ENCODE measurements at places on chromosomes 4 and X.

GRCh38 chrX:12443534-12444098, 305.3 kb downstream of the FRMPD4 start:
- peak; percentile 0 for DNase-seq

DNA sequence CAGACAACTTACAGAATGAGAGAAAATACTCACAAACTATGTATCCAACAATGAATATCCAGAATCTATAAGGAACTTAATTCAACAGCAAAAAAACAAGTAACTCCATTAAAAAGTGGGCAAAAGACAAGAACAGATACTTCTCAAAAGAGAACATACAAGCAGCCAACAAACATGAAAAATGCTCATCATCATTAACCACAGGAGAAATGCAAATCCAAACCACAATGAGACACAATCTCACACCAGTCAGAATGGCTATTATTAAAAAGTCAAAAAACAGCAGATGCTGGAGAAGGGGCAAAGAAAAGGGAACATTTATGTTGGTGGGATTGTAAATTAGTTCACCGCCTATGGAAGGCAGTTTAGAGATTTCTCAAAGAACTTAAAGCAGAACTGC, 150.3 kb downstream of the FGF16 start:
- no peak for DNase-seq

DNA sequence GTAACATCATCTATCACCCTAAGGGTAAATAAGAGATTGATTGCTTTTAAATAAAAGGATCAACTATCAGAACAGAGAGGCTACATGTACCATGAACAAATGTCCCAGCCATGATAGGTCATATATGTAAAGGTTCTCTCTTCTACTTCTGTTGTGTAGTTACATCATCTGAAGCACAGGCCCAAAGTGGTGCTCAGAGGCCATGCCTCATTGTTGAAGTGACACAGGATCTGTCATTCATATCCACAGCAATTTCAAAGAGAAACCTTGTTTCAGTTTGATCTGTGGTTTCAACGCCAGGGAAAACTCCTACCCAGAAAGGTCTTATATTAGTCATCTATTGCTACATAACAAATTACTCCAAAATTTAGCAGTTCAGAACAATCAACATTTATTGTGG, 269.2 kb upstream of the MAOA start:
- peak; percentile 0 for DNase-seq

GRCh38 chr4:81676537-81676936, 204.8 kb upstream of the RASGEF1B start:
- DNase-seq: no peak

DNA sequence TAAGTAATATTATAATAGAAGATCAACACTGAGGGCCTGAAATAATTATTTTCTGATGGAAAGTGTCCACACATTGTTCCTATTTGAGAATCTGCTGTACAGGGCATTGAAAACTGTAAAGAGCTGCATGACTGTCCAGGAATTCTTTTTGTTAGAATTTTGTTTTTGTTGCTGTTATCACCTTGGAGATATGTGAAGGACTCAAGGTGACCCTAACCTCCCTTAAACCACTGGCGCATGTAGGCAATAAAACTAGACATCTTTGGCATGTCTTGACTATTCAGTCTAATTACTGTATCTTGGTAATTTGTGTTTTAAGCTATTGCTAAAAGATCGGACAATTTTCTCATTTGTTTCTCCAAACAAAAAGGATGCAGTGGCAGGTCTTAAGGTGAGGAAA, 55.5 kb upstream of the SMIM10 start:
- no peak for DNase-seq

DNA sequence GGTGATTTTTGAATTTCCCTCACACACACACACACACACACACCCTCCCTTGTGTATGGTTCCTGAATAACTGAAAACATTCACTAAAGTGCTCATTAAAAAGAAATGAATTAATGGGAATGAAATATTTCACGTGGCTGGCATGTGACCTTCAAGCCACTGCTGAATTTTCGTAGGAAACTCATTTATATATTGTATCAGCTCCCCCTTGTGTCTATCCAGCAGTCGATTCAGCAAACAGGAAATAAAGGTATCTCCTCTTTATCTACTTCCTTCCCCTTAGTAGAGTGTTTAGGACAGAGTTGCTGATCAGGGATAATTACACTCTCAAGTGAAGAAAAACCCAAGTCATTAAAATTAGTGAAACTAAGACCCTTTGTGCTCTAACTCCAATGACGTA, 912.6 kb upstream of the LCORL start:
- DNase-seq: no peak

- DNase-seq: no peak
Observed at GRCh38 chr4:80507507-80507906, 172.0 kb downstream of the CFAP299 start.

GRCh38 chrX:101163166-101163565, 56.4 kb upstream of the DRP2 start:
- DNase-seq: no peak

DNA sequence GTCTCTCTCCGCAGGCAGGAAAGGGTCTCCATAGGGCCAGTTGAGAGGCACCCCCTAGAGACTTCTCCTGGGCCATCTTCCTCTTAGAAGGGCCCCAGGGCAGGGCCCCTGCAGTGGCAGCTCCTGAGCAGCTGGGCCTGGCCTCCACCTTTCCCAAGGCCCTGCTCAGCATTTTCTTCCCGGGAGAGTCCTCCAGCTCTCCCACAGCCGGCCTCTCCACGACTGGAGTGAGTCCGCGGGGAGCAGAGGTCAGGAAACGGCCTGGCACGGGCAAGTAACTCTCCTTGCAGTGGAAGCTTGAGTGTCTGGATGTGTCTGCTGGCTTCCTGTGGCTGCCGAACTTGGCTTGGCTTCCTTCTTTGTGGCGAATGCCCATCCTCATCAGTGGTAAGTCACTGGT, 1.6 kb upstream of the LOC101059915 start:
- DNase-seq: no peak

DNA sequence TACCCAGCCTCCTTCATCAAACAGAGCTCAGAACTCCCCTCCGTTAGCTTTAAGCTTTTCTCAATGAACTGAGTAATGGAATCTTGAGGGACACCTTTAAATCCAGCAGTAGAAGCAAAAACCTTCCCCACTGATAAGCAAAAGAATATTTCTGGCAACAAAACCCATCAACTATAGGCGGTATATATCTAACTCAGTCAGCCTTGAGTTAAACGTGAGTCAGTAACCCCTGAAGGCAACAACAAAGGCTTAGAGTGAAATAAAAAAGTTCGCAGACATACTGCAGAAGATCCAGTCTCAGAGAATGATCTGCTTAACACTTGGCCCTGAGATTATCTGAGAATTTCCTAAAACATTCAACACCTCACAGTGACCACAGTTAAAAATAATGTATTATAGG, 77.2 kb downstream of the DMD start:
- DNase-seq: no peak

DNA sequence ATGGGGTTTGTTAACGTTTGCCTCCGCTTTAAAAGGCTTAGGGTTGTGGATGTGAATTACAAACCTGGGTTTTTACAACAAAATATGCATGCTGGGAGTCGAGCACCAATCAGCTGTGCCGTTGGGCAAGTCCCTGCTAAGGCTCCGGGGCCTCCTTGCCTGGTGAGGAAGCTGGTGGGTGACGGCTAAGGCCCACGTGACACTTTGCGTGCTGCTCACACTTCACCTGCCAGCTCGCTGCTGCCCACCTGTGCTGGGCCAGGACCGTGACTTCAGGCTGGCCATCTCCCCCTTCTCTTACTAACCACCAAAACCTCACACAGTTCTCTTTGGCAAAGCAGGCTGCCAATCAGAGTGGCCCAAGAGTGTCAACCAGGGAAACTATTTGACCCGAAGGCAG, 178.3 kb downstream of the AFAP1 start:
- no peak for DNase-seq

GRCh38 chrX:69158166-69158980, 6.9 kb downstream of the PJA1 start:
- peak; percentile 4 for DNase-seq

GRCh38 chr4:62709618-62710252, 1509.6 kb downstream of the ADGRL3 start:
- no peak for DNase-seq

DNA sequence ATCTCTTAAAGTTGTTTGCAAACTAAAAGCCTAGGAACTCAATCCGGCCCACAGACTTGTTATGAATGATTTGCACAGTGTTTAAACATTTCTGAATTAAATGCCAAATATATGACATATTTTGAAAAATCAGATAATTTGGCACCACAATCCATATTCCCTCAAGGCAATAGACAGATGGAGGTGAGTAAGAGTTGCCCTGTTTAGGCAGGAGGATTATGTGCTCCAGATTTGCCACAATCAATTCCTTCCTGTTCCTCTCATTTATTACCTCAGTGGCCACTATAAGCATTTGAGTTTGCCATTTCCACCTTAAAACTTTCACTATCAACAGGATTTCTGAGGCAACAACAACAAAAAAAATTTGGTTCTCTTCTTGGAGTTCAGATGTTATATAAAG, 18.7 kb downstream of the UBA6 start:
- no peak for DNase-seq

- DNase-seq: no peak
Observed at GRCh38 chr4:16259241-16259888, 33.1 kb upstream of the TAPT1 start.

DNA sequence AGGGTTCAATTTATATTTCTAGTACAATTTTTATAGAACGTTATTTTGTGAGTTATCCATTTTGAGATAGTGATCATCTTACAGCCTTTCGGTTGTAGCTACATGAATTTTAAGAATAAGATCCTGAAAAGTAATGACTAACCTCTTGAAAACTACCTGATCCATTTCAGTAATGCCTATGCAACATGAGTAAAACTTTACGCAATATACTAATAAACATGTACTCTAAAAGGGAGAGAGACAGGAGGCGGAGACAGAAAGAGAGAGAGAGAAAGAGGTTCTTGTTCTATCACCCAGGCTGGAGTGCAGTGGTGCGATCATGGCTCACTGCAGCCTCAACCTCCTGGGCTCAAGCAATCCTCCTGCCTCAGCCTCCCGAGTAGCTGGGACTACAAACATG, 816.1 kb downstream of the CCSER1 start:
- no peak for DNase-seq

GRCh38 chr4:29565256-29565655, 1154.9 kb upstream of the PCDH7 start:
- no peak for DNase-seq

DNA sequence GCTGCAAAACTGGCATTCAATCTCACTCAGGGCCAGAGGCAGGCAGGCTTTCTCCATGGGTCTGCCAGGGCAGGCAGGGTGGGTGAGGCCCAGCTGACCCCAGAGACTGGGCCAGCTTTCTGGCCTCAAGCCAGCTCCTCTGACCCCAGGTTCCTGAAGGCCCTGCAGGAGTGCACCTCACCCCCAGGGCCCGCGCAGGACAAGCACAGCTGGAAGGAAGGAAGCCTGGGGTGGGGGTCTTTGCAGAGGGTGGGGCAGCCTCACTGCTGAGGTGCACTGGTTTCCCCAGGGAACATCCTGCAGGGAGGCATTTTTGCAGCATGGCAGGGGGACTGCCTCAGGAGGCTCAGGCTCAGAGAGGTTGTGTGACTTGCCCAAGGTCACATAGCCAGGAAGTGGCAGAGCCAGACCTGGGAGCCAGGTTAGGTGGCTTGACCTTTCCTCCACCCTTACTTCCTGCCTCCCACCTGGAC, 31.5 kb upstream of the AFAP1 start:
- DNase-seq: no peak

DNA sequence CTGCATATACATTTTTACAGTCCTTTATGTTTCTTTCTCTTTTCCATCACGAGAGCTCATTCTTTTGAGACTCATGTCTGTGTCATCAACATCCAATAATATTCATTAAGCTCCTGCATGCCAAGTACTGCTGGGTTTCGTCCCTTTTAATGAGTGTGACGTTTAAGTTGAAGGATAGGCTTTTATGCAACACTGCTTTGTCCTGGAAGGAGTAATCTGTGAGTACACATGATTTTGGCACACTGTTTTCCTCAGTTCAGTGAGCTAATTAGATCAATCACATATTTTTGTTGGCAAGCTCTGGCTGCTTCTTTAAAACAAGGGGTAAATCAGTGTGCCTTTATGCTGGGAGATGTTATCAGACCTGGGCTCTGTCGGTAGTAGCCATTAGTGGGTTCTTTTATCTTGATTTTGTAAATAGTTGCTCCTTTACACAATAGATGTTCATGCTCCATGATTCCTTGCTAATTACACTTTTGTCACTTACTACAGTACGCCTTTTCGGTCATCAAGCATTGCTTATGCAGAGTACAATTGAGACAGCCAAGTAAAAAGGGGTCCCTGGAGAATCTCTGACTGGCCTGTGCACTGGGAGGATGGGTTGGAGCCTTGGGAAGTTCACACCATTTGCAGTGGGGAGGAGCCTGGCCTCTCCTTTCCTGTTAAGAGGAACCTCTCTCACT, 132.6 kb downstream of the FHIP1A start:
- no peak for DNase-seq

DNA sequence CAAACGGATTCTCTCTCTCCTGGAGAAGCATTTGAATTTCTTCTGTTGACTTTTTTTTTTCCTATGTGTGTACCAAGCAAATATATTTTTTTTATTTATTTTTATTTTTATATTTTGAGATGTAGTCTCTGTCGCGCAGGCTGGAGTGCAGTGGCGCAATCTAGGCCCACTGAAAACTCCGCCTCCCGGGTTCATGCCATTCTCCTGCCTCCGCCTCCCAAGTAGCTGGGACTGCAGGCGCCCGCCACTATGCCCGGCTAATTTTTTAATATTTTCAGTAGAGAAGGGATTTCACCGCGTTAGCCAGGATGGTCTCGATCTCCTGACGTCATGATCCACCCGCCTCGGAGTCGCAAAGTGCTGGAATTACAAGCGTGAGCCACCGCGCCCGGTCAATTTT, 549.5 kb upstream of the GNPDA2 start:
- DNase-seq: no peak

DNA sequence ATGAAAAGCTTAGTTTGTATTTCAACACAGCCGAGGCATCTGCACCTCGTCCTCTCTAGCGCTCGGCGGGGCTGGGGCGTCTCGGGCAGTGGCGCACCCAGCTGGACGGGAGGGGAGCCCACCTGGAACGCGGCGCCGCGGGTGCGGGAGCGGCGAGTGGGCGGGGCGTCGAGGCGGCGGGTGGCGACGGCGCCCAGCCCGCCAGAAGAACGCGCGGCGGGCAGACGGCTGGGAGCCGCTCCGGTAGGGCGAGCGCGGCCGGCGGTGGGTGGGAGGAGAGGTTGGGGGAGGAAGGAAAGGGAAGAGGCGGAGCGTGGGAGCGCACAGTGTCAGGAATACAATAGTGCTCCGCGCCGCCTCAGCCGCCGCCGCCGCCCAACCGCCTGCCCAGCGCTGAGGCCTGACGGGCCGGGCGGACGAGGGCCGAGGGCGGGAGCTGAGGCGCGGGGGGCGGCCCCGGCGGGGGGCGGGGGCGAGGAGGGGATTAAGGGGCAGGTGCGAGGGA, at the start of gene JADE3:
TSS of gene JADE3 (plus strand) at position 324 of the 505 bp plus-strand sequence. CDS start 72,474 bp downstream, outside the sequence.
- DNase-seq: peak; percentile 40

DNA sequence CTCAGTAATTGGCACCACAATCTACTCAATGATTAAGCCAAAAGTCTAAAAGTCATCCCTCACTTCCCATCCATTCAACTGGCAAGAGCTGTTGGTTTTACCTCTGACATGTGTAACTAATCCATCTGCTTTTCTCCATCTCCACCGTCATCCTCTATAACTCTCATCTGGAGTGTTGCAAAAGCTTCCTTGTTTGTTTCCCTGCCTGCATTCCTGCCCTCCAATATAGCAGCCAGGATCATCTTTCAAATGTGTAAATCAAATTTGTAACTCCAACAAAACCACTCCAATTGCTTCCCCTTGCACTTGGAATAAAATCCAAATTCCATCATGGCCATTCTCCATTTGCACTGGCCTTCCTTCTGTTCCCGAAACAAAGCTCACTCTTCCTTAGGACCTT, 4.3 kb upstream of the PLAC8 start:
- DNase-seq: no peak

- DNase-seq: no peak
Observed at GRCh38 chr4:62475596-62475995, 1275.5 kb downstream of the ADGRL3 start.

Data from activated T-cell treated with anti-CD3 and anti-CD28 coated beads, Interleukin-2, amount 50 U/mL, for 72 hours (primary cell).